ENCODE measurements at places on chromosomes 1 and 21.

GRCh38 chr1:175188936-175189335, 3.6 kb downstream of the KIAA0040 start:
- DNase-seq, result no peak

DNA sequence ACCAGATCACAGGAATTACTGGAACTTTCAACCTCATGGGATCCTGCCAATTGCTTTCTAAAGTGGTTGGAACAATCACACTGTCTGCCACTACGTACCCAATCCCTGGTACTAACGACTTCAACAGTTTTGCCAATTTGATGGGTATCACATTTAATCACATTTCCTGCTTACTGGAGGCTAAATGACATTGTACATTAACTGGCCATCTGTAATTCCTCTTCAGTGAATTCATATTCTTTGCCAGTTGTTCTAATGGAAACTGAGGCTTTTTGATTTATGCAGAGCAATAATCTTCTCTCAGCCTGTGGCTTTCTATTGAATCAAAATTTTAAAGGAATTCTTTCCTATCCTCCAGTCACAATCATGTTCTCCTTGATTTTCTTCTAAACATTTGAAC, 38.2 kb downstream of the LGALS8 start:
- DNase-seq, result no peak

DNA sequence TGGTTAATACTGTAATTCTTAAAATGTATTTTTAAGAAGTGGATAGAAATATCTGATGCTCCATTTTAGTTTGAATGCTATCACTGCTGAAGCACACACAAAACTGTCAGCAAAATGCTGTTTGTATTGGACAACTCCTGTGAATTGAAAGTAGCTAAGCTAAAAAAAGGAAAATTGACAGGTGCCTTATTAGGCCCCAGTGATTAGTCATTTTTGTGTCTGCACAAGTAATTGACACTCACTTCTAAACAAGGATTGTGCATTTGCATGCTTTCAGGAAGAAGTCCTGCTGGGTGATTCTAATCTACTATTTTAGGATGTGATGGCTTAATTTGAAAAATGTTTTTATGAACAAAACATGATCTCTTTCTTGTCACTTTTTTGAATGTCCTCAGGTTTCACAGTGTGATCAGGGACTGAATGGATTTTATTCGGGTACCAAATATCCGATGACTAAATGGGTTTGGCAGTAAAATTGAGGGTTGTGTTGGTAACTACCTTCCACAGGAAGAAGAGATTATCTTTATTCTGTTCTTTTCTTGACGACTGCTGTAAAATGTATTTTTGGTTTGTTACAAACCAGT, 13.0 kb upstream of the MAP3K7CL start:
- no peak for DNase-seq

GRCh38 chr1:1616045-1616790, 918 bp downstream of the MIB2 start:
- peak; percentile 29 for DNase-seq

- DNase-seq, result peak; percentile 38
Observed at GRCh38 chr1:223741861-223742260, 29.5 kb downstream of the CAPN2 start.

DNA sequence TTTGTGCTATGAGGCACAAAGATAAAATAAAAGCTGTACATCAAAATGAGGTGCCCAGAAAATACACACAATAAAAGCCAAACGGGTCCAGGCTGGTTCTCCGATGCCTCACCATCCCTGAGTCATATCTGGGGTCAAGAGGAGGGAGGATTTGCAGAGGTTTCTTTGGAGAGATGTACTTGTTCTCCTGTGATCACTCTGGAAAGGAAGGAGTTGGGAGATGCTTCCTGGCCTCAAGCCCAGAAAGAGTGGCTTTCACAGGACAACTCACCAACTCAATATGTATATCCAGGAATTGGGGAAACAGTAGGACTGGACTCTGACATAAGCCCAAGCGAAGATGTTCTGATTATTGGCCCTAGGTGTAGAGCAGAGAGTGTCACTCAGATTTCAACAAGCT, 51.9 kb downstream of the DIPK1A start:
- peak; percentile 75 for DNase-seq

- peak; percentile 63 for DNase-seq
Observed at GRCh38 chr1:38026592-38027200, 14.2 kb downstream of the UTP11 start.

DNA sequence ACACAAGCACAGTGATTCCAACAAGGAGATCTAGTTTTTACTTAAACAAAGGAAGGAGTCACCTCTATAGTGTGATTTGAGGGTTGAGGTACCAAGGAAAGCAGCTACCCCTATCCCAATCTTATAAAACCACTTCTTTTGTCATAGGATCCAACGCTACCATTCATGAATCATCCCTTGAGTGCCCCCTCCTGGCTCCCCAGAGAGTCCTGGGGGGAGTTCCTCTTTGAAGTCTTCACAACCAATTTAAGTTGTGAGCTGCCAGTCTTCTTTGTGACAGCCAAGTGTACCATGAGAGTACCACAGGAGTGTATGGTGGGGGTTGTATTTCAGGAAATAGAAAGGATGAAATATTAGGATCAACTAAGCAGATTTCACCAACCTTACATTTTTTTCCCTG, 39.1 kb upstream of the NHLH2 start:
- no peak for DNase-seq

GRCh38 chr1:58774027-58774426, 9.8 kb downstream of the JUN start:
- no peak for DNase-seq

DNA sequence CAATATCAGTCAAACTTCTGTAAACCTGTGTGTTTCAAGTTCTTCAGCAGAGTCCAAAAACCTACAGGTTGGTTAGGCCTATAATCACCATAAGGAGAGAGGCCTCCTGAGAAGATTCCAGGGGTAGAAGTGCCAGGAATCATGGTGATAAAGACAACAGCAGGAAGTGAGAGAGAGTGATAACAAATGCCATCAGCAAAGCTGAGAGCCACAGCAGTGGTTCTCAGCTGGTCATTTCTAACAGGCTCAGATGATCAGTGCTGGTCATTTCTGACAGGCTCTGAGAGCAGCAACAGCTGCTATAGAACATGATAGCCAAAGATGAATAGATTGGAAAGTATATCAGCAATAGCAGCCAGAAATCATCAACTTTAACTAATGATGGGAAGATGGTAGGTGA, 101.3 kb downstream of the TYW3 start:
- DNase-seq, result no peak

DNA sequence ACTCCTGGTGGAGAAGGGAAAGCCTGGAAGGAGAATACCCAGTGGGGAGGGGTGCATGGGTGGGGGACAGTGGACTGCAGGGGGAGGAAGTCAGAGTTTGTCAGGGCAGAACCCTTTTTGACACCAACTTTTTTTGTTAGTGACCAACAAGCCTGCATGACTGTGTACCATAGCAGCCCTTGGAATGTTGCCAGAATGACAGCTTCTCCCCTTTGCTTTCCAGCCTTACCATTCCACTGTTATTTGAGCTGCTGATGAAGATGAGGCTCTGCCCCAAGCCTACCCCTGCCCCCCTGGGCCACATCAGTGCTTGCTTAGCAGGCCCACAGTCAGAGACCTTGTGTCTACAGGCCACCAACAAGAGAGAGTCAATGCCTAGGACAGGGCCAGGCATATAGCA, 341.2 kb downstream of the HHAT start:
- no peak for DNase-seq

DNA sequence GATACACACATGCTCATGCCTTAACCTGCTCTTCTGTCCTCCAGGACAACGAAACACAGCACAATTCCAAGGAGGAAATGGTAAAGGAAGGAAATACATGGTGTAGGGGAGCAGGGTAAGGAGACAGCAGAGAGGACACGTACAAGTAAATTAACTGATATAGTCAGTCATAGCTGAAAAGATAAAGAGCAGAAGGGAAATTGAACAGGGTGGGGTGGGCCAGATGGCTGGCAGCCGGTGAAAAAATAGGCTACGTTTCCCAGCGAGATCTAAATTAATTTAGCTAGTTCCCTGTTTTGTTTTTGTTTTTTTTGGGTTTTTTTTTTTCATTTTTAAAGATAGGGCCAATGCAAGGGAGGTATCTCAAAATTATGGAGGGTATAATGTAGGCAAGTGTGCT, 109.2 kb downstream of the FAM78B start:
- DNase-seq, result no peak

- no peak for DNase-seq
Observed at GRCh38 chr1:15974855-15975254, 1.0 kb downstream of the ZBTB17 start.

DNA sequence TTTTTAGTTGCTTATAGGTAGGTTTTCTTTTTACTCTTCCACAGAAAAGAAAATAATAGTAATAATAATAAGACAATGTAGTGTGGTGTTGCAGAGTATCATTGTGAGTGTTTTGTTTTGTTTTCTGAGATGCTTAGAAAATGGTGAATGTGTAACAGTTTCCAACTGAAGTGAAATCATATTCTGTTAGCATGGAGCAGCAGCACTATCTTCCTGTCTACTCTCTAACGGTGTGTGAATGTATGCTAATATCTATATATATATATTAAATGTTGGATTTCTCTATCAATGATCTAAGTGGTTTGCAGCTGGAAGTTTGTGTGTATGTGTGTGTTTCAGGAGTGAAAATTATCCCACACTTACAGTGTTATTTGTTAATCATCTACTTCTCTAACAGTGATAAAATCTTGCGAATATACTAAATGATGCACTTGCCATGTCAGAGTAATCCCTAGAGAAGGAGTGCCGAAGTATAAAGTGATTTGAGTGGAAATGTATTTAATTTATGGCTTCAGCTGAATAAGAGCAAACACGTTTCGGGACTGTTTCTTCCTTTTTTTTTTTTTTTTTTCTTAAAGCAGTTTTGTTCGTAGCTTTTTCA, 377 bp downstream of the SAMD13 start:
- peak; percentile 19 for DNase-seq

GRCh38 chr21:42973309-42973990, 912 bp upstream of the PKNOX1 start:
- no peak for DNase-seq

DNA sequence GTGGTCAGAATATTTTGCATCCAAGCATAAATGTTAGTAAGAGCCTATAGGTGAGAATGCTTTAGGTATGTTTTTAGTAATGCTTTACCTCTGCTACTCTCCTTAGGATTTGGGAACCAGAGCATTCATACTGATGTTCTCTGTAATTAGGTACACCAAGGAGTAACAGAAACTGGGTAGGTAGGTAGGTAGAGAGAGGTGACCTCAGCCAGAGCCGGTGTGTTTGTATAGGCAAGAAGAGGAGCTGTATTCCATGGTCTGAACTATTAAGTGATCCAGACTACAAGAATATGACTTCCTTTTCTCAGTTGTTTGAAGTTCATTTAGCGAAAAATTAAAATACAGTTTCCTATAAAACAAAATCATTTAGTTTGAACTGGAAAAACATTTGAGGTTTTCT, 108.5 kb downstream of the SDCCAG8 start:
- no peak for DNase-seq

DNA sequence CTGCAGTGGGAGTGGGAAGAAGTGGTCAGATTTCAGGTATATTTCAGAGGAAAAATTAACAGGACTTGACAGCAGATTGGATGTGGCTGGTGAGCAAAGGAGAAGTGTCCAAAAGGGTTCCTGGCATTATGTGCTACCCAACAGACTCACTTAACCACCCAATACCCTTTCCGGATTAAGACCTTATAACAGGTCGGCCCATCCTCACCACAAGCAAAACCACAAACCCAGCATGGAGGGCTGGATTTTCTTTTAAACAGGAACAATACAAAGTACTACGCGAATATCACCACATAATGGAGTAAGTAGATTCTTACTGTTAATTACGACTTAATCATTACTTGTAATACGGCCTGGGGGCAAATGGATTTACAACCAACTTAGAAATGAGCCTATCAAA, 59.2 kb downstream of the WDR64 start:
- DNase-seq, result no peak

- peak; percentile 11 for DNase-seq
Observed at GRCh38 chr1:117683571-117684285, 77.9 kb downstream of the TENT5C start.

DNA sequence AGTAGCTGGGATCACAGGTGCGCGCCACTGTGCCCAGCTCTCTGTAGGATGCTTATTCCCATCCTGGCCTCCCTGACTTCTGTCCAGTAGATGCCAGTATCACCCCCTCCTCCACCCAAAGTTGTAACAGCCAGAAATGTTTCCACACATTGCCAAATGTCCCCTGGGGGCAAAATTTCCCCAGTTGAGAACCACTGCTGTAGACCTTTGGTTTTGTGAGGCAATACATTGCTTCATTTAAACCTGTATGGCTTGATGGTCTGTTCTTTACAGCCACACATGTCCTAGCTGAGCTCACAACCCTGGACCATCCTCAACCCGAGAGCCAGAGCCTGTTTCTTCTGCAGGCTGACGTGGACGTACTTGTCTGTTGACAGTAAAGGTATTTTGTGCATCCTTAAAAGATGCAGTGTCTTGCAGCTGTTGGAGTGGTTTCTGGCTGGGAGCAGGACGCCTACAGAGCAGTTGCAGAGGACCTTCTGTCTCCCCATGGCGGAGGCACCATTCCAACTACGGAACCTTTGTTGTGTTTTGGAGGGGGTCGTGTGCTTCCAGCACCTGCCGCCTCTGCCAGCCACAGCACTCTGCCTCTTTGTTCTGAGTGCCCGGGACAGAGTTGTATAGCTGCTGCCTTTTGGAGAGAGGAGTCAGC, 26.6 kb downstream of the DOP1B start:
- DNase-seq, result no peak
